ENCODE measurements at places on chromosomes 11 and 22.

DNA sequence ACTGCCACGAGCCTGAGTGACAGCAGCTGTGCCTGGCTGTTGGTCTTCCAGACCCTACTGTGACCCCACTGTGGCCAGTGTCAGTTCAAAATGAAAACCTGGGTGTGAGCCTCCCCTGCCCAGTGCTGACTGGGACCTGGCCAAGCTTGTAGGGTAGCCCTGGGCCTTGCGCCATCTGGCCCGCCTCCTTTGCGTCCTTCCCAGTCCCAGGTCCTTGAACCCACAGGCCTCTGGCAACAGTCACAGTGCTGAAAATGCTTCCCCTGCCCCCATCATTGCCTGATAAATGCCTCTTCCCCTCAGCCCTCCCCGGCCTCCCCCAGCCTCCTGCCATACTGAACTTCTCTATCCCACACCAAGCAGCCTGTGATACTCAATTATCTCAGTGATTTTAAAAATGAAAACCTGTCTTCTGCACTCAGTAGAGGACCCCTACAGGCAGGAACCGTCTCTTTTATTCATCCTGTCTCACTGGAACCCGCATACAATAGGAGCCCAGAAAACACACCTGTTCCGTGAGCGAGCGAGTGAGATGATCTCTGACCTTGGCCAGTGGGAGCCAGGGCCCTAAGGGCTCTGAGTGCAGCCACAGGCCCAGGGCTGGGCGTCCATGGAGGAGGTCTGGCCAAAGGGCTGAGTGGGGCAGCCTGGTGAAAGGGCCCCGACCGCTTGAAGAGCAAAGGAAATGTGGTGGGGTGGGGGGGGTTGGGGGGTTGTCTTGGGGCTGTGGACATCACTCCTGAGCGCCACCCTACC lies 49.7 kb upstream of the TTLL12 start:
- no peak for DNase-seq

GRCh38 chr22:29226351-29226981 lies 20.8 kb downstream of the EMID1 start:
- DNase-seq, result no peak

DNA sequence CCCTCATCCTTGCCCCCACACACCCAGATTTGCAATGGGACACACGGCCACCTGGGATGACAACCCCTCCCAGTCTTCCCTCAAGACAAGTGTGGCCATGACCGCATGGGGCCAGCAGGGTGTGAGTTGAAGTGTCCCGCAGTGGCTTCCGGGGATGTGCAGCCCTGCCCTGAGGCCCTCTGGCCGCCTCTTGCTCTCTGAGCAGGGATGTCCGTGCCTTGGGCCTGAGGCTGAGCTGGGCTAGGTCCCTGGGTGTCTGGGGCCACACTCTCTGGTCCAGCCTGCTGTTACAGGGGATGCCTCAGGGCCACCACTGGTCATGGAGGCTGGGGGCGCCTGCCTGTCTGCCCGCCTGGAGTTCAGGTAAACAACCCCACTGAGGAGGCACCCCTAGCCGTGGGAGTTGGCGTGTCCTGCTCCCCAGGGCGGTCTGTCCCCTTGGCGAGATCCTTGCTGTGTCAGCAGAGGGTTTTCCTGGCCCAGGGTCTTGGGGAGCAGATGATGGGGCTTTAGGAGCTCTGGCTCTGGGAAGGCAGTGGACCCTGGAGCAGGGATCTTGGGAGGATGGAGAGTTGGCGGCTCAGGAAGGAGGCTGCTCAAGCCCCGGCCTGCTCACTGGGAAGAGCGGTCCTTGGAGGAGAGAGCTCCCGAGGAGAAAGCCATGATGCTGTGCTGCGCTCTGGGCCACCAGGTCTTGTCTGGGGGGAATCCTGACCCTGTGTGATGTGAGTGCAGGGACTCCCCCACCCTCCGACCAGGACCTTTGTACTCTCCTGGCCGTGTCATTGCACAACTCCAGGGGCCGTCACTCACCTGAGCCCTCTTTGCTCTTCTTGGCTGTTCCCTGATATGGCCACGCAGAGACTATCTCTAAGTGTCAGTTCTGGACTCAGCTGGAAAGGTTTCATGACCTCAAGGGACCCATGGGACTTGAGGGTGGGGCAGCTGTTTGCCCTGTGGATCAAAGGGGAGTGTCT lies 67.9 kb downstream of the KCNQ1 start:
- DNase-seq, result no peak

GRCh38 chr22:41216984-41217383 lies 11.9 kb downstream of the L3MBTL2 start:
- no peak for DNase-seq

- no peak for DNase-seq
Measured at GRCh38 chr11:65262776-65263175, 1.0 kb downstream of the POLA2 start.

- no peak for DNase-seq
Measured at GRCh38 chr11:36565031-36565610, 2.7 kb upstream of the RAG1 start.

DNA sequence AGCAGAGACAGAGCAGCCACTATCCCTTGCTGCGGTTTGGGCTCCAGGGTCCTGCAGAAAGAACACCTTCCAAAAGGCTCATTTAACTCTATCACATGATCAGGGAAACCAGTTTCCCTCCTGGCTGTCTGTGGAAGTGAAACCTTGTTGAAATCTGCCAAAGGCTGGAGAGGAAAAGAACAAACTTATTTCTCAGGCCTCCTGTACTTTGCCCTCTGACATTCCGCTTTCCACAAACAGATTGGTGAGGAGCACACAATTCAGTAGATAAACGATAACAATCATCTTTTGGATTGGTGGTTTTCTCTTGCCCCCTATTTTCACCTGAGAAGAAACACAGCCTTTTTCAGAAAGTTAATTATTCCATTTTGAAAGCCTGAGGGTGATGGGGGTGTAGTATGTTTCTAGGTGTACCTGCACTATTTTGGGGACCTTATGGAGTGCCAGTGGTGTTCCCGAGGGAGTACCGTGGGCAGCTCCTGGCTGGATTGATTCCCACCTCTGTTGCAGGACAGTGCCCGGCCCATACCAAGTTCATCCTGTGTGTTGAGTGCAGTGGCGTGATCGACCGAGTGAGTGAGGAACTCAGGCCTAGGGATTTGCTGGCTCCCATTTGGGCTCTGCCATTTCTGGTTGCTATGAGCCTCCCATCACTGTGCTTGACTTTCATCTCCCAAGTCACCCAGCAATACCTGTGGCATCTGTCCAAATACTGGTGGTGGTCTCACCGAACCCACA lies 102.0 kb downstream of the TBC1D22A start:
- no peak for DNase-seq

DNA sequence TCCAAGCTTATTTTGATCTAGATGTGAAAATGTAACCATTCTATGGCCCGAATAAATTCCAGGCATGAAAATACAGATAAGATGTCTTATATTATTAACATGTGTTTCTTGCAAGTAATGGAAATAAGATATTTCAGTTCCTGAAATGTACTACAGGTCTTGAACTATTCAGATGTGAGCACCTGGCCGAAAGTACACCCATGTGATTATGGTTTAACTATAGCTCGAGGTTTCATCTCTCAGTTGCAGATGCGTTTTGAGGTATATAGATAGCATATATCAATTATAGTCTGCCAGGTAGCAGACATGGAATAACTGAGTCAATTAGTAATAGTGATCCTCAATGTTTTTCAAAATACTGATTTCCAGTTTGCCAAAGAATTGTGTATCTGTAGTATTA lies 68.3 kb downstream of the DDIAS start:
- DNase-seq, result no peak

GRCh38 chr22:46794067-46794466 lies 31.6 kb downstream of the TBC1D22A start:
- no peak for DNase-seq

- DNase-seq, result no peak
Measured at GRCh38 chr22:17101475-17102296, 16.9 kb downstream of the IL17RA start.

GRCh38 chr11:128814856-128815705 lies 52.0 kb downstream of the KCNJ1 start:
- DNase-seq, result no peak

- DNase-seq, result peak; percentile 46
Measured at GRCh38 chr22:22558972-22559603, at the start of gene PRAME. TSS of gene PRAME (minus strand) at chr22:22559265. CDS start at chr22:22556832, 2,433 bp downstream.

DNA sequence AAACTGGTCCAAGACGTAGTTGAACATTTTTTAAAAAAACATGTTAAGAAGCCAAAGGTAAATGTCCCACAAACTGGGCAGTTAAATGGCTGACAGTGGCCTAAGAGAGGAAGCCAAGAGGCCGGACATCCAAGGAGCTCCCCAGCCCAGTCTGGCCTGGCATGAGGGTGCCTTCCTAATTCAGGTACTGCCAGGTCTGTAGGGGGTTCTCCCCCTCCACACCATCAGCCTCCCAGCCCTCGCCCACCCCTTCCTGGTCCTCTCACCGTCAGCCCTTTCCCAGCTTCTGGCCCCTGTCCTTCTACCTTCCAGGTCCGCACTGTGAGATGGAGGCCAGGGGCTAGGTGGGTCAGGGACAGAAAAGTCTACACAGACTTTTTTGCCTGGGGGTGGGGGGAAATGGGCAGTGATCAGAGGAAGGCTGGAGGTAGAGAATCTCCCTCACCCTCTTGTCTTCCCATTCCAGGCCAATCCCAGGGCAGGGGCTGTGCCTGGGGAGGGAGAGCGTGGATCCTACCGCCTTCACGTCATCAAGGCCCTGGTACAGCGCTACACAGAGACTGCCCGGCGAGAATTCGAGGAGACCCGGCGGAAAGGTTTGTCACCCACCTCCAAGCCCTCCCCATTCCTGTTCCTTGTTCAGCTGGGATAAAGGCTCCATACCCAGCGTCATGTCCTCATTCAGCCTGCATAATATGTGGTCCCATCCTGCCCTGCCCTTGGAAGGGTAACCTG lies 6.0 kb downstream of the ART5 start:
- no peak for DNase-seq

DNA sequence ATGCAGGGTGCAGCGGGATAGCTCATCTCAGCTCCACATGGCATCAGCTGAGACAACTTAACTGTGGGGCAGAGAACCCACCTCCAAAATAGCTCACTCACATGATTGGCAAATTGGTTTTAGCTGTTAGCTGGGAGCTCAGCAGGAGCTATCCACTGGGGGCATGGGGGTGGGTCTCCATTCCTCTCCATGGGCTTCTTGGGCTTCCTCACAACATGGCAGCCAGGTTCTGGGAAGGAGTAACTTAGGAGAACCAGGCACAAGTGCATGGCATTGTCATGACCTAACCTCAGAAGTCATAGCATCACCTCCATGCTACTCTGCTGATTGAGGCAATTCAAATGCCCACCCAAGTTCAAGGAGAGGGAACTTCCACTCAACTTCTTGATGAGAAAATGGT lies 85.5 kb downstream of the MN1 start:
- DNase-seq, result no peak

GRCh38 chr11:128732471-128733277 lies 38.8 kb downstream of the FLI1 start:
- DNase-seq, result no peak

DNA sequence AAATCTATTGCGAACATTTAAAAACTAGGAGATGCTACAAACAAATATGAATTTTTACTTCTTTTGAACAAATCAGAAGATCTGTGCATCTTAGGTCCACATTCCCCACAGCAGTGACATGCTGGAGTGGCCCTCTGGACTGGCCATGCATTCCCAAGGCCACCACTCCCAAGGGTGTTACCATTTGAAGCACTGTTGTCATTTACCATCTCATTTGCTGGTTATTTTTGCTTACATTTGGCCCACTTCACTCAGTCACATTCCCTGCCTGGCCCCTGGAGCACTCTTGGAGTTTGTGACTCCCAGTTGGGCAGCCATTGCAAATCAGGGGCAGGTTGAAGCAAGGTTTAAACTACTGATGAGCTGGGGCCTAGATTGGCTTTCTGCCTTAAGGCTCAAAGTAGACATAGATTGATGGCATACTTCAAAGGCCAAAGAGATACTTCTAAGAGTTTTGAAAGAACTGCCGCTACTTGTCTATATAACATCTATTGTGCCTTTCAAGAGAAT lies 8.5 kb upstream of the ZNRF3 start:
- DNase-seq, result no peak

- no peak for DNase-seq
Measured at GRCh38 chr11:44928144-44928543, 22.5 kb downstream of the TP53I11 start.

DNA sequence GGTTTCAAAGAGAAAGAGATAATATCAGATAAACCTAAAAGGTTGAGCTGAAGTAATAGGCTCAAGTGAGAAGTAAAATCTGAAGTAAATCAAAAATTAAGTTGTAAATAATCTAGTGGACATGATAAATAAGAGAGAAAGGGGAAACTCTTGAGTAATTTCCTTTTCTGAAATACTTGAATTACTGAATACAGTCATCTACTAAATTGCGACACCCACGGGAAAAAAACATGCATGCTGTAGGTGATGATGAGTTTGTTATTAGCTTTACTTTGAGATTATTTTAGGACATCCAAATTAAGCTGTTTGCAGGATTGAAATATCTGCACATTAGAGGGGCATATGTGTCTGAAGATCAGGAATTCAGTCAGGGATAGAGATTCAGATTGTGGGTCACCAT lies 50.0 kb upstream of the CARD18 start:
- peak; percentile 80 for DNase-seq

DNA sequence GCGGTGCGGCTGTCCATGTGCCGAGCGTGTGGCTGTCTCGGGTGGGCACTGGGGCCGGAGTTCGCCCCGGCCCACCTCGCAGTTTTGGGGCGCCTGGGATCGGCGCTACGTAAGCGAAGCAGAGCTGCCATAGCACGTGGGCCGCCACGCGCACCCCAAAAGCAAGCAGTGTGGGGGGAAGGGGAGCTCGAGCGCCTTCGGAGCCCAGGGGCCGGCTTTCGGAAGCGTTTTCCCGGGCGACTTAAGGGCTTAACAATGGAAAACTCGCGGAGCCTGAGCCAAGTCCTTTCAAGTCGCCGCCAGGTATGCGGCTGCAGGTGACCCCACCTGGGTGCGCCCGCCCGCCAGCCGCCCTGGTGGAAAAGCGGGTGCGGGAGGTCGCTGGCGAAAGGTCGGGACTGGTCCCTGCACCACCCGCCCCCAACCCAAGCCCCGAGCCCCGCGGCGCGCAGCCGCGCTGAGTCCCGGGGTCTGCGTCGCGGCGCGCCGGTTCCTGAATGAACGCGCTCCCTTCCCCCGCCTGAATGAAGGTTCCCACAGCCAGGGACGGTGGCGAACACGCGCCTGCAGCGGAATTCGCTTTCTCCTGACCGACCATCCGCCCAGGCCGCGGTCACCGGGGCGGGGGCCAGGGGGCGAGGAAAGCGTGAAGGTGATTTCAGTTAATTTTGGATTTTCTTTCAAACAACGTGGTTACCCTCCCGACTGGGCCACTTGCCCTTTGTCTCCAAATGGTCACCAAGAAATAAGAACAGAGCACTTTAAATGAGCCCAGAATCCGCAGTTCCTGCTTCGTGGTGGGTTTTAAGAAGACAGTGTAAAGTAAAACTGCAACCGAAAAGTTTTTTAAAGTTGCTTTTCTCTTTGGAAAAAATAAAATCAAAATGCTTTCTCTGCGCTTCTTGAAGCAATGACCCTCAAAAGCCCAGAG lies 2.8 kb upstream of the CCND1 start:
- DNase-seq, result no peak

DNA sequence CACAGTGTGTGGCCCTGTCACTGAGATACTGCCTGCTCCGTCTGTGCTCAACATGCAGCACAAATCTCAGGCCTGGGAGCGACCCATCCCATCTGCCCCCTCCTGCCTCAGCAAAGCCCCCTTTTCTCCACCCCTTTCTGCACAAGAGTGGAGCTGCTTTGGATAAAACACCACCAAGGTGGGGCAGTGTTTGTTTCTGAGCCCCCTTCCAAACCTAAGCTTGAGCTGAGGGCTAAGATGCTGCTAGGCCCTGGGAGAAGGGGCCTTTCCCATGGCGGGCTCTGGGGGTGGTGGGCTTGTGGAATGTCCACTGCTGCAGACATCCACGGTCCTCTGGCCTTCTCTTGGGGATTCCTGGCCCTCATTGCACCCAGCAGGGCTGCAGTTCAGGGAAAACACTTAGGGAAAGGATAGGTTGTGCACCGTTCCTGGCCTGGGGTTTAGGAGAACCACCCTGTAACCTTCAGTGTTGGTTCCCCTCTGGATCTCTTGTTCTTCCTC lies 594.1 kb downstream of the TBC1D22A start:
- DNase-seq, result no peak
